ENCODE measurements at places on chromosomes 13 and 19.

DNA sequence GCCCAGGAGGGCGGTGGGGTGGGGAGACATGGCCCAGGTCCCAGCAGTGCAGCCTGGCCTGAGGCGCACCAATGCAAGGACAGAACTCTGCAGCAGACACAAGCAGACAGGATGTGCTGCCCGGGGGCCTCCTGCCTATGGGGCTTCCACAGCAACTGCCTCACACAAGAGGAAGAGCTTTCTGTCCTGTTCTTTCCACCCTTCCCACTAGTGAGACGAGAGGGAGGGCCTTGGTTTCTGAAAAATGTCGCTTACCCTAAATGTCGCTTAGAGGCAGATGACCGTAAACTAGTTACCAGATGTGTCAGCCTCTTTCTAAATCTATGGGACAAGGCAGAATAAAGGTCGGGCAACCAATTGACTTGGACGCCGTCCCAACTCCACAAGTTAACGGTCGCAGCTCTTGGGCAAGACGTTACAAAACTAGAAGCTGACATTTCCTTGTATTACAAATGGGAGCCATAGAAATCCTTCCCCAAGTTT lies at the start of gene LAIR1:
TSS of gene LAIR1 (minus strand) at position 157 of the 483 bp plus-strand sequence. CDS start at position 30, 127 bp downstream.
- no peaks in the 10 kb centered on the region for H3K4me1 ChIP-seq
- DNase-seq = no peak
- H3K27me3 ChIP-seq = peaks cover 6% of the 10 kb centered on the region
- no peak within 1 kb of the TSS for H3K27ac ChIP-seq
- H3K36me3 ChIP-seq = no peaks in the 10 kb centered on the region

- DNase-seq = no peak
- no peaks in the 10 kb centered on the region for H3K36me3 ChIP-seq
- no peak overlapping the region for H3K4me3 ChIP-seq
- H3K27ac ChIP-seq = no peak overlapping the region
Observed at GRCh38 chr13:58579468-58579867, 947.9 kb downstream of the PCDH17 start.

DNA sequence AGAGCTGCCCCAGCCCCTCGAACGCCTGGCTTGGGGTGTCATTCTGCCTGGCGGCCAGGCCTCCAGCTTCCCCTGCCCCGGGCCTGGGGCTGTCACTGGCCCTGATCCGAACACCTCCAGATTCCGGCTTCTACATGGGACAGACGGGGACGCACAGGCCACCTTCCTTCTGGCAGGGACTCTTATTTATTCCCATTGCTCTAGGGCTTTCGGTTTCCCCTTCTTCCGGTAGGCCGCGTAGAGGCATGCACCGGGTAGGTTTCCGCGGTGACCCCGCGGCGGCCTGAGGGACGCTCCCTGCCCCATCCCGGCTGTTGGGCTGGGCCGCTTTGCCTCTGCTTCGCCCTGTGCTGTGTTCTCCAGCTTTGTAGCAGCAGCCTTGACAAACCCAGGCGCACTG lies 28.2 kb downstream of the CERS1 start:
- no peaks in the 10 kb centered on the region for H3K4me1 ChIP-seq
- DNase-seq = no peak
- H3K27ac ChIP-seq = no peak overlapping the region
- H3K4me3 ChIP-seq = no peak overlapping the region

DNA sequence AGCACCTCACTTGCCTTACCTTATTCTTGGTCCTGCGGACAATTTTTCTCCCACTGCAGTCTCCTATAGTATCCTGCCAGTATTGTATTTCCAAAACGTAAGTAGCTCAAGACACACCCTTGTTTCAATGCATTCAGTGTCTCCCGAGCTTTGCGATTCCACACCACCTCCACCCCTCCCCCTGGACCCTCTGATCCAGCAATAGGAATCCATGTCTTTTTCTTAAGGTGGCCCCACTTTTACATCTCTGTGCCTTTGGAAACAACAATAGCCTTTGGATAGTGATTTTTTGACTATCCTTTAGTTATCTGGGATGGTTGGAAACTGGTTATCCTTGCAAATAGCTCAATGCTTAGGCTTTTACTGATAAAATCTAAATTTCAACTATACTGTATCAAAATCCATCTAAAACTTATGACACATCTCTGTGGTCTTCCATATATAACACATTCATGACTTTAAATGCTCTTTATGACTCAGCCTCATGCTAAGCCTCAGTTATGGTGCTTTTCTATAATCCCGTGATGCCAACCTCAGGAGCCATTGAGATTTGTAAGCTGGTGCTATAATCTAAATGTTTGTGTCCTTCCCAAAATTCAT lies 27.1 kb downstream of the FAM216B start:
- H3K27me3 ChIP-seq = no peaks in the 10 kb centered on the region
- no peak overlapping the region for H3K27ac ChIP-seq
- DNase-seq = no peak

All from neural progenitor cell (in vitro differentiated cells).